ENCODE measurements at places on chromosomes 4 and X.
A peak's percentile ranks its signal among the peaks of the same experiment; 100 is the strongest.

GRCh38 chr4:34010751-34011519, 2233.4 kb downstream of the ARAP2 start:
- no peak for DNase-seq

DNA sequence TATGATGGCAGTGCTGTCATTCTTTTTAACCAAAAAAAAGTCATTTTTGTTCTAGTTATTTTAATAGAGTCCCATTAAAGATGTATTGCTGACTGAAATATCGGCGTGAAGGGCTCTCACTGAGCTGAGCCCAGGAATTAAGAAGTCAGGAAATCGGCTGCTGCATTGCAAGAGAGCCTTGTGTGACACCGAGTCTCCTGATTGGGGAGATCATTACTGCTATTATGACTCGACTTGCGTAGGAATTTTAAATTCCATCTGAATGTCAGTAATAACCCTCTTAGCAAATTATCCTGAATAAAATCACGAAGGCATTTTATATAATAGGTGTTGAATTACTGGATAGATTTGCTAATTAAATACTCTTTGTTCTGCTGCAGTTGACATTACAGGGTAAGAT, 111.5 kb downstream of the POLA1 start:
- DNase-seq: no peak

- no peak for DNase-seq
These were observed 71.0 kb downstream of the DDX60L start for GRCh38 chr4:168409089-168409801.

DNA sequence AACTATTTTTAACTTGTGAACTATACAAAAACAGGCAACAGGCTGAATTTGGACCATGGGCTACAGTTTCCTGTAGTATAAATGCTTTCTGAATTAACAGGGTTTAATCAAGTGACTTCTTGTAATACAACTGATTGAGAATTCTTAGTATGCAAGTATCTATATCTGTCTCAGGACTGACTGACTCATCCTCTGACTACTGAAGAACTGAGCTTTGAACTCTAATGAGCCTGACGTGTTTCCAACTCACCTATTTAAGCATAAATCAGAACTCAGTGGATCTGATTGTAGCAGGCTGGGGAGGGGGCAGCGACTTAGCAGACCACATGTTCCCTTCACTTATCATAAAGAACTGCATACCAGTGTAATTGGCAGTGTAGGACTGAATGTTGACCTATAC, 7.8 kb downstream of the SPATA4 start:
- DNase-seq: no peak

DNA sequence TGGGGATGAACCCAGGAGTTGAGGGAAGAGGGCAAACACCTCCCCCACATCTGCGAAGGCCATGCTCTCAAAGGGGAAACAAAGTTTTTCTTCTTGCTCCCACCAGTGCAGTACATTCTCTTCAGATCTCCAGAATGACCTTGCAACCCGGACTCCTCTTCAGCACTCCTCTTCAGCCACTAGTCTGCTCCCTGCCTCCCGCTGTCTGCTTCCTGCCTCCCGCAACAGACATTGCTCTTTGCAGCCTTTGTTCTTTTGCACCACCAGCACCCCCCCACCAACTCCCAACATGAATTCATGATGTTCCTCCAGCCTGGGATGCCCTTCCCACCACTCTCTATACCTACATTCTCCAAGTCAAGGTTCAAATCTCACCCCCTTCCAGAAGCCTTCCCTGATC, 32.1 kb downstream of the UTP14A start:
- DNase-seq: no peak

DNA sequence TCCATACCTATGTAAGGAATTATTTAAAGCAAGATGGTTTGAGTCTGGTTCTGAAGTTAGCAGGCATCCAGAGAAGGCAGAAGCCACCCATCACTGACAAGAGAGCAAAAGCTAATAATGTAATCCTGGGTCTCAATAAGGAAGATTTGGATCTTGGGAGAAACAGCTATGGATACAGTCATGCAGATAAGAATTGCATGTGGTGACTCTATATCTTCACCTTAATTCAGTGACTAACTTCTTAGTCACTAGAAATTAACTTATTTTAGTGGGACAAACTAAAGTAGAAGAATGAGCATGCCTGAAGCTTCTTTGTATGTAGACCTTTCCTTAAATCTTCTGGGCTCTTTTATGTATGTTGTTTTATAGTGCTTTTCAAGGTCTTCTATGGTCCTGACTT, 66.6 kb downstream of the ATP10D start:
- DNase-seq: no peak

DNA sequence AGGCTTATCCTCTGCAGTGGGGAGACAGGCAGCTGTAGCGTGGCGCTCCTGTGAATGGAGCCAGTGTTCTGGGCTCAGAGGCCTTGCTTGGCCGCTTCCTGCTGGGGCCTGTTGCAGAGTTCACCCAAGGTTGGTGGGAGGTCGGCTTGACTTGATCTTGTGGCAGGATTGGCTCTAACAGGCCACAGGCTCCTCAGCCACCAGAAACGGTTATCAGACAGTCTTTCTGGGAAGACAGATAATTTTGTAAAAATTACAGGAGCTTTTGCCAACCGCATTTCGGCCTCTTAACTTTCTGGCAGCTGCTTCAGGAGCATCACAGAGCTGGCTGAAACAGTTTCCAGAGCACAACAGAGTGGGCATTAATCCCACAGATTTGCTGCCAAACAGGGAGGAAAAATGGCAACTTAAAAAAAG, 66.4 kb downstream of the DIPK2B start:
- DNase-seq: no peak

GRCh38 chr4:108830509-108831244, 67.8 kb upstream of the ETNPPL start:
- peak; percentile 60 for DNase-seq

DNA sequence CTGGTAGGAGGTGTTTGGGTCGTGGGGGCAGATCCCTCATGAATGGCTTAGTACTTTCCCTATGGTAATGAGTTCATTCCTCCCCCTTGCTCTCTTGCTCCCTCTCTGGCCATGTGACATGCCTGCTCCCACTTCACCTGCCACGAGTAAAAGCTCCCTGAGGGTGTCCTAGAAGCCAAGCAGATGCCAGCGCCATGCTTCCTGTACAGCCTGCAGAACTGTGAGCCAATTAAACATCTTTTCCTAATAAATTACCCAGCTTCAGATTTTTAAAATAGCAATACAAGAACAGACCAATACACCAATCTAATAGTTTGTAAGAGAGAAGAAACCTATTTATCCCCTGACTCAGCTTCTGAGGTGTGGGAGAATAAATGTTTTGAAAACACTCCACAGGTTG, 60.5 kb downstream of the FGFBP1 start:
- DNase-seq: no peak

GRCh38 chr4:61182915-61183314, 17.2 kb upstream of the ADGRL3 start:
- DNase-seq: peak; percentile 82

DNA sequence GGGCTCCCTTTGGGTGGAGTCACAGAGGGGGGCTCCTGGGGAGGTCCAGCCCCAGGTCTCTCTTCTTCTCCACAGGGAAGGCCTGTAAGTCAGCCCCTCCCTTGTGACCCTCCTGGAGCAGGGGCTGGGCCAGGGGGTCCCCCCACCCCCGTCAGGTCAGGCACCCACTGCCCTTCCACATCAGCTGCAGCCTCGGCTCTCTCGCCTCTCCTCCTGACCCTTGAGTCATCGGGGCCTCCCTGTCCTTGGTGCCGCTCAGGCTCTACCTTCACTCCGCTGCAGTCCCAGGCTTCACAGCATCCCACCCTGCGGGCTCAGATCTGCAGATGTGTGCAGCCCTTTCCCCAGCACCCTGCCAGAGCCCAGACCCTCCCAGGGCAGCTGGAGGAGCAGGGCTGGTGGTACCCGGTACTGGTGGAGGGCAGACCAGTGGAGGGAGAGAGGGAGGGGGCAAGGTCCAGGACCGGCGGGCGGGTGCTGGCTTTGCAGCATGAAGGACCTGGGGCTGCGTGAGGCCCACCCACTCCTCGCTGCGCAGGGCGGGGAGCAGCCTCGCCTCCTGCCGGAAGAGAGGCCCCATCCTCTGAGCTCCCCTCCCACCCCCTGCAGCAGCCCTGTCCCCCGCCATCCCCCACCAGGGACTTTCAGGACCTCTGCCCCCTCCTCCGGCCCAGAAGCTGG, 117.1 kb downstream of the FAM53A start:
- DNase-seq: no peak

DNA sequence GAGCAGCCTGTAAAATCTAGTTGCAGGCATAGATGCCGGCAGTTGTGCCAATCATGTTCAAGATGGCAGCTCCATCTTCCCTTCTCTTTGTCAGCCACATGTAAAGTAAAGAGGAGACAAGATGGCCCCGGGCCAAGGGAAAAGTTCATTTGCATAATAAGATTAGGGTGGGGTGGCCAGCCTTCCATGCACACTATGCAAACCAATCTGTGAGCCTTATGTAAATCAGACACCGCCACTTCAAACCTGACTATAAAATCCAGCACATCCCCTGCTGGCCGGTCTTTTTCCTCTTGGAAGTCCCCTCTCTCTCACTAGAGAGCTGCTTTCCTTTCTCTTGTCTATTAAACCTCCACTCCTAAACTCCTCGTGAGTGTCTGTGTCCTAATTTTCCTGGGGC, 78.9 kb upstream of the CBR4 start:
- no peak for DNase-seq

DNA sequence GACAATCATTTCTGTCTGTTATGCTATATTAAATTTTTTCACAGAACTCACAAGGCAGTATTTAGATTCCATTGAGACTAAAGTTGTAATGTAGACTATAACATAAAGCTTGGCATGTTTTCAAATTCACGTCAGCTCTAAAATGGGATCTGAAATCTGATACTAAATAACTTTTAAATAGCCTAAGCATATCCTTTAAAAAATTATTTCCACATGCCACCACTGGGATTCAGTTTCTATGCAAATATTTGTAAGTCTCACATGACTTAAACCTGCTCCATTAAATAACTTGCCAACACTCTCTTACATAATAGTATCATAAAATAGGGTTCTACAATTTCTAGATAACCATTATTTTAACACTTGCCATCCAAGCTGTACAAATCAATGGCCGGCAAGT, 32.4 kb downstream of the KLHL8 start:
- no peak for DNase-seq

- DNase-seq: no peak
These were observed 1042.9 kb downstream of the ARAP2 start for GRCh38 chr4:35201403-35201802.

DNA sequence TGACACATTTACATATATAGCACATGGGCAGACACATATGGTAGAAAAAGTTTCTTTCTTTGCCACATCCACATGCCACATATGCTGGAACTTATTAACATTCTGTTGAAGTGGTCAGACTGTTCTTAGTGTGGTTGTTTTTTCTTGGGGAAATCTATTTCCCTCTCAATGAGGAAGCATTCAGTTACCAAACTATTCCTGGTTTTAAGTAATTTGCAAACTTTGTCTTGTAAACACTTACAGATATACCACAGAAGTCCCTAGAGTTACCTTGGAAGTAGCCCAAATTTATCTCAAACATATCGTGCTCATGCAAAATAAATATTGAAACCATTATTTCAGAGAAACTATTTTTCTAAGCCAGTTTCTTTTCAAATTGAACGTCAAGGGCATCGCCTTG, 625.5 kb upstream of the INTU start:
- DNase-seq: no peak

DNA sequence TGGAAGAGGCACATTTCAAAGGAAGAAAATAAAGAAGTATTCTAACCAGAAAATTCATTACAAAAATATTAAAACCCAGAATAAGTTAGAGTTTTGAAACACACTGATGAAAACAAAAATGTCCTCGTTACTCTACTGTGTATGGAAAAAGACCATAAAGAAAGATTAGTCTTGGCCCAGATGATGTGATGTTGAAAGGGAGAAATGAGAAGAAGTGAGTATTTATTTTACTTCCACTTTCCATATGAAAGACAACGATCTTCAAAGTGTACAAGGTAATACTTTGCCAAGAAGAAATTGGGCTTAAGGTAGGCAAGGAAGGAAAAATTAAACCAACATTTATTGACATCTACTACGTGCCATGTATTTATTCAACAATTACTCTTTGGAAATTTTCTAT, 48.6 kb upstream of the EMCN start:
- DNase-seq: peak; percentile 44

DNA sequence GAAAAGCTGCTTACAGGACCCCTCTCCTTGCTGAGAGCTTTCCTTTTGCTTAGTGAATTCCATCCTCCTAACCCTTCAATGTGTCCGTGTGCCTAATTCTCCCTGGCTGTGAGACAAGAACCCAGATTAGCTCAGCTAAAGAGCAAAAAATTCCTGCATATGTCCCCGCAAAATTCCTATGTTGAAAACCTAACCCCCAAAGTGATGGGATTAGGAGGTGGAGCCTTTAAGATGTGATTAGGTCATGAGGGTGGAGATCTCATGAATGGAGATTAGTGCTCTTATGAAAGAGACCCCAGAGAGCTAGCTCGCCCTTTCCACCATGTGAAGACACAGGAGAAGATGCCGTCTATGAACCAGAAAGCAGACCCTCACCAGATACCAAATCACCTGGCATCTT, 503.0 kb upstream of the DIAPH2 start:
- no peak for DNase-seq

- no peak for DNase-seq
These were observed 476.3 kb downstream of the DTHD1 start for GRCh38 chr4:36757580-36758311.

- no peak for DNase-seq
These were observed 49.5 kb downstream of the GK start for GRCh38 chrX:30702736-30703135.

DNA sequence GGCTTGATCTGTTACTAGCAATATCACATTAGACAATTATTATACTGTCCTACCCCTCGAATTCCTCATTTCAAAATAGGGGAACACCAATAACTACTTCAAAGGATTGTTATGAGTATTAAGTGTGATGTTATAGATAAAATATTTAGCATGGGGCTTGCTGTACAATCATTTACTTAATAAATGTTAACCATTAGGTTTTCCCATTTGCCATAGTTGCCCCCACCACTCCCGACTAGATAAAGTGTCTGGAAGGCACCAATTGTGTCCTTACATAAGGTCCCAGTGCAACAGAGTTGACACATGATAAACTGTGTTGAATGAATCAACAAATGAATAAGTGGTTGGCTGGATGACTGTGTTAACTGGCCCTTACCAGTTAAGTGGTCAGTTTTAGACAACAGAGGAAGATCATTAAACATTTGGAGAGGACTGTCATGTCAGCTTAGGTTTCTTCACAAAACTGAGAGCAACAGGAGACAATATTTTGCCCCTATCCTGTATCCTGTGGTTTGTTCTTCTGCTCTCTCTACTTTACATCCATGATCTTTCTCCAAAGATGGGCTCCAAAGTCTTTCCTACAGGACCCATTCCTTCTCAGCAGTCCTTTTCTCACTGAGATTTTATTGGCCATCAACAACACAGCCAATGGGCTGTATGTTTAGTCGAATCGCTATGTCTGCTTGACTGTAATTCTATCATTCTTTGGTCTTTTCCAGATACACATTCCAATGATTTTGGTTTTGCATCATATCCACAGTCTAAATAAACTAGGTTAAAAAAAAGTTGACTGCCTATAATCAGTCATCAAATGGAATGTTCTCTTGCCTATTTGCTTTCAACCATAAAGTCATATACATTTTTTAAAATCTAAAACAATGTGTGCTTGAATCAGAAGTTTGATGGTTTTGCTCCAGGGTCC, 74.4 kb downstream of the RNF150 start:
- no peak for DNase-seq
